ENCODE measurements at places on chromosomes 16 and 17. TPM values are rescaled to one million over a fixed set of nuclear protein-coding genes. Genes with fewer than 3 reads are reported as not detected.

The CYBA gene
- 257 TPM for total RNA-seq

The ARHGAP44 gene
- 41.2 TPM for total RNA-seq

The NHLRC4 gene
- 0.98 TPM for total RNA-seq

- peak; percentile 83 for DNase-seq
These were observed 41.0 kb upstream of the SREBF1 start for GRCh38 chr17:17877529-17878358.

DNA sequence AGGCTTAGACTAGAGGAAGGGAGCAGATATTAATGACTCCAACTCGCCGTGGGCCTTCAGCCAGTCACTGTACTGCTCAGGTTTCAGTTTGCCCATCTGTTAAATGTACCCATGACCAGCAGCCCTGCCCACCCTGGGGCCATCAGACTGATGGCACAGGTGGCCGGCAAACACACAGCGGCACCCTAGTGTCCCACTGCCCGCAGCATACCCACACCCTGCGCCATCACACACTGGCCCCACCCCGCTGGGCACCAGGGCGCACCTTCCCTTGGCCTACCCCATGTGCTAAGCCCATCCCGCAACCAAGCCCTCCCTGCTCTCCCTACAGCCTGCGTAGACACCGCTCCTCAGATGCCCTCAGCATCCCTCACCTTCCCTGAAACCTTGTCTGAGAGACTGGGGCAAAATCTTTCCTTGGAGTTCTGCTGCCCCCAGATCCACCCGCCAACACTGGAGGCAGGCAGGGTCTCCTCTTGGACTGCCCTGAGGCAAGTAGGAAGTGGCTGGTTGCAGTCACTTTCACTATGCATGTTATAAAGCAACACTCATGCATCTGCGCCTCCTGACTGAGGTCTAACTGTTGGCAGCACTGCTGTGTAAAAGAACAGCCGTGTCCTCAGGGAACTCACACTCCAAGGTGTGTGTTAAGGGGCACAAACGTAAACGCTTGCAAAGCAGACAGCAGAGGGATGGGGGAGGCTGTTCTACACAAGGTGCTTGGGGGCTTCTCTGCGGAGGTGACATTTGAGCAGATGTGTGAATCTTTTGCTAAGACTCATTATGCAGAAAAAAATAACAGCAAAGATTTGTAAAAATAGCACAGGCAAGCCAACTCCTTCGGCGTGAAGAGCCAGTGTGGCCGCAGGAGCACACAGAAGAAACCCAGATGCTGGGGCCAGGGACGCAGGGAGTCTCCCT lies 6.7 kb upstream of the BCAR1 start:
- DNase-seq = no peak

DNA sequence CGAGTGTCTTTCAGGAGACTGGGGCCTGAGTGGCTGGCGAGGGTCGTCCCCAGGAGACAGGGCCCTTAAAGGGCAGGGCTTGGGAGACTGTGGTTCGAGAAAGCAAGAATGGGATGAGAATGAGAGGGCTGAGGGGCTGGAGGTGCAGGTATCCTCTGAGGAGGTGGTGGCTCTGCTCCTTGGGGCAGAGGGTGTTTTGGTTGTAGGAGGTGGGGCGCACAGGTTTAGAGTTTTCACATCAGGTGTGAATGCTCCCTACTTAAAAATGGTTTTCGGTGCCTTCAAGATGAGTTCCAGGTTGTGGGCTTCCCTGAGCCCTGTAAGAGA lies 430 bp downstream of the BCAS3 start:
- DNase-seq = no peak

- DNase-seq = peak; percentile 96
These were observed 81.2 kb downstream of the KCNJ12 start for GRCh38 chr17:21457051-21458026.
